Vagina (tissue), 2 donors: ENCODE measurements at places on chromosomes 7 and 10. TPM values are rescaled to one million over a fixed set of nuclear protein-coding genes. Genes with fewer than 3 reads are reported as not detected.
A peak's percentile ranks its signal among the peaks of the same experiment; 100 is the strongest.

The CHRM2 gene
- 1.2 TPM for total RNA-seq

The NEUROD6 gene
- total RNA-seq: not detected

DNA sequence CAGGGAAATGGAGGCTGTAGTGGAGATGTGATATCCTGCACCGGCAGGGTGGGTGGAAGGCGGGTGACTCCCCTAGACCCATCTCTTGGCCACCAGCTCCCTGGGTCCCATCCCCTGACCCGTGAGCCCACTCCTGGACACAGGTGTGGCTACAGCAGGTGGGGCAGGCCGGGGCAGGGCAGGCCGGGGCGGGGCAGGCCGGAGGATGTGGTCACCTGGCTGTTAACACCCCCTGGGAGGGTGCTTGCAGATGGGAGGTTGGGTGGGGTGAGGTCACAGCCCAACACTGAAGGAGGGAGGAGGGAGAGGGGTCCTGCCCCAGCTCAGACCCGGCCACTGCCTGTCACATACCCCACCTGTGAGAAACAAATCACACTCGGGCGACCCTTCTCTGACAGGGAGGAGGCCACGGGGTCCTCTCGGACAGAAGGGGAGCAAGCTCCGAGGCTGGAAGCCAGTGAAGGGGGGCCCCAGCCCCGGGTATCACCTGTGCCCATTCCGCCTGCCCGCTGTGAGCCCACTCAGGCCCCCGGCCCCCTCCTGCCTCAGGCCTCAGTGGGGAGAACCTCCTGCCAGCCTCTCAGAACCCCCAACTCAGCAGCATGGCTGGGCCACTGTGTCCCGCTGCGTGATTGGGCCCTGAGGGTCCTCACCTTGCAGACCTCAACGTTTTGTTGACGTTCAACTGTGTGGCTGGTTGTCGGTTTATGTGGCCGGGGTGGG, 74.0 kb downstream of the MICALL2 start:
- DNase-seq: no peak

DNA sequence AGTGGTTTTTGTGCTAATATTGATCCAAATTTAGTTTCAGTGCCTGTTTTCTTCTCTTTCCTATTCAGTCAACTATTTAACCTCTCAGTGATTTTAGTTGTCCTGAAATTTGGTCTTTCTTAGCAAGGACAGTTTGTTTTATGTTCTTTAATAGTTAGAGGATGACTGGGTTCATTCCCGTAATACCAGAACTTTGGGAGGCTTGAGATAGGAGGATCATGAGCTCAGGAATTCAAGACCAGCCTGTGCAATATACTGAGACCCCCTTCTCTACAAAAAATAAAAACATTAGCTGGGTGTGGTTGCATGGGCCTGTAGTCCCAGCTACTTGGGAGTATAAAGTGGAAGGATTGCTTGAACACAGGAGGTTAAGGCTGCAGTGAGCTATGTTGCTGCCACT, 148.3 kb downstream of the EXOC4 start:
- no peak for DNase-seq

- no peak for DNase-seq
Measured at GRCh38 chr10:92792661-92793060, 55.7 kb upstream of the EXOC6 start.

GRCh38 chr10:13712837-13713581, 126.2 kb downstream of the PRPF18 start:
- DNase-seq: peak; percentile 93
